SW 1271 (cell line): ENCODE measurements at places on chromosomes 1 and 21.

DNA sequence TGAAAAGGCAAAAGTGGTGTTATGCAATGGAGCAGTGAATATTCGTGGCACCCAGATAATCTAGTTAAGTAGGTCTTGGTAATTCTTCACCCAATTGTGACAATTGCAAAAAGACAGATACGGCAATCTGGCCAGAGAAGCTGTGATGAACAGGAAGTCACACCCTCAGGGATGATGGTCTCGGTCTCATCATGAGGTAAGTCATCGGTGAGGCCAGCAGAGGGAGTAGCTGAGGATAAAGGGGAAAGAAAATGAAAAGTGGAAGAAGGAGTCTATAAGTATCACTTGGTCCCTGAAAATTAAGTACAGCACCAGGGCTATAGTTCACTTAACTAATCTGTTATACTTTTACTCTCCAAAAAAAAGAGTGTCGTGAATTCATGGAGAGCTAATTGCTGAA, 258.8 kb upstream of the NCAM2 start:
- no peak for DNase-seq

DNA sequence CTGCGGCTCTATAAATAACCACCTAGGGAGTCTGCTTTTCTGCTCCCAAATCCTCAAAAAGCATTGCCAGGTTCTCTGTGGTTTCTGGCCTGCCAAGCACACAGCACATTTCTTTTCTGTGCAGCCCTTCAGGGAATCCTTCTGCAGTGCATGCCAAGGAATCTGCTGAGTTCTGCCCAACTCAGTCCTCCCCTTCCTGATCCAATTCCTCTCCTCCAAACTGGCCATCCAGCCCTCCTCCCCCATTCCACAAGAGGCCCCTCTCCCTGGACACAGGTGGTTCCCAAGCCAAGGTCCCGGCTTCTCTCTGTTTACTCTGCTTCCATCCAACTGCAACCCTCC, 61.8 kb downstream of the HIVEP3 start:
- DNase-seq, result no peak

DNA sequence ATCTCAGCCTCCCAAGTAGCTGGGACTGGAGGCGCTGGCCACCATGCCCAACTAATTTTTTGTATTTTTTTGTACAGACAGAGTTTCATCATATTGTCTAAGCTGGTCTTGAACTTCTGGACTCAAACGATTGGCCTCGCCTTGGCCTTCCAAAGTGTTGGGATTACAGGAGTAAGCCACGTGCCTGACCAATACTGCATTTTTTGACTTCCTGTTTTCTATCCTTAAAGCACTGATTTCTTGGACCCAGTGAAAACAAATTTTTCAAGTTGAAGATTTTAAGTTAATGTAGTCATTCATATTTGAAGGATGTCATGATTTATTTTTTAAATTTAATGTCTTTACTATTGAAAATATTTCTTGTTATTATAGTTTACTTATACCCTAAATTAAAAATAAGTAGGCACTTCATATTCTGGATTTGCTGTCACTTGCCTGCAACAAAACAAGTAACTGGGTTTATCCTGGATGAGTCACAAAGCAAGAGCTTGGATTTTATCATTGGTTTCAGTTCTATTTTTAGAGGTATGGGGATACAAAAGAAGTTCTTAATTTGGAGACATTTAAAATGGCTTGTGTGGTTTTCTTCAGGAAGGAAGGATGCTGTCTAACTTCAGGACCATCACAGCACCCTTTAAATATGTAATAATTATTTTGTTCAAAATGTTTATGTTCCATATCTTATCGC, 2.2 kb upstream of the VPS45 start:
- DNase-seq, result no peak

GRCh38 chr1:227945891-227946623, 1.7 kb downstream of the WNT9A start:
- DNase-seq, result no peak

DNA sequence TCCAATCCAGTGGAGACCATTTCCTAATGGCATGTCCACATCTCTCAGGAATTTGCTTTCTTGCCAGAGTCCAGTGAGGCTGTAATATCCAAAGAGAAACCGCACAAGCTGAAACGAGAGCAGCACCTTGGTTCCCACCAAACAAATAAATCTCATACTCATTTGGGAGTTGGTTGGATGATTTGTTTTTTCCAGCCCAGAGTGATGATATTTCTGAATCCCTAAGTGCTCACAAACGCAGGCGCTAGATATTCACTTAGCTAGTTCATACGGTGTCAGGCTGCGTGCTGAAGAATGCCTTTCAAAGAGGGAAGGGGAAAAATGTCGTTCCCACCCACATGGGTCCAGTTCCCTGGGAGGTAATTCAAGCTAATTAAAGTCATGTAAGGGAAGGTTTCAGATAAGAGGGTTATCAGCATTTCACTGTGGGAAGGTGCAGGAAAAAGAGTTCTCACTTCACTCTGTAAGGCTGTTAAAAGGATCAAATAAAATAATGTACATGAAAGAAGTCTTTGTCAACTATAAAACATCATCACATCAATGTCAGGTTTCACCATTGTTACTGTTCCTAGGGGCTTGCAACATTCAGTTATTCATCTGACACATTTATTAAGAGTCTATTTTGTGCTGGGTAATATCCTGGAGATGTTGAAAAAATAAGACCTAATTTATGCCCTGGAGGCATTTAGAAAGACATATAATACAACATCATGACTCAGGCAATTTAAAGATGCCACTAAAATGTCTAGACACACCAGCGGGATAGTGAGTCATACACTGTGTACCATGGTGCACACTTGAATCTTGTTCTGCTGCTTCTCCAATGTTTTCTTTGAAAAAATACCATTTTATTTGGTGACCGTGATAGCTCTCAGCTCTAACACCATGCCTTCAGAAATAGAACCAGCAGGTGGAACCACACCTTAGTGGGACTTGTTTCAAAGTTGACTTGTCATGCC, 19.3 kb downstream of the DPT start:
- no peak for DNase-seq

DNA sequence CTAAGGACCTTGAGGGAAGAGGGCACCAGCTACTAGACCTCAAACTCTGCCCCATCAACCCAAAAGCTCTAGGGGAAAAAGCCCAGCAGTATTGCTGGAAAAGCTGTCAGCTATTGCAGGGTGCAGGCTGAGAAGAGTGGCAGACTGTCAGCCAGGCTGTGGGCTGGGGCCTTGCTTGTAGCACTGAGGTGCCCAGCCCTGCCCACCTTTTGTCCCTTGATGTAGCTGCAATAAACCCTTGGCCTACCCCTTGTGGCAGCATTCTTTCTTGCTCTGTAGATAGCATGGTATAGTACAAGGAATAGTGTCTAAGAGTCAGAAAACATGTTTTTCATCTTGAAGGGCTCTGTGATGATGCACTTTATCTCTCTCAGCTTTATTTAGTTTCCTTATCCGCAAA, 39.4 kb downstream of the CDC14A start:
- DNase-seq, result no peak

DNA sequence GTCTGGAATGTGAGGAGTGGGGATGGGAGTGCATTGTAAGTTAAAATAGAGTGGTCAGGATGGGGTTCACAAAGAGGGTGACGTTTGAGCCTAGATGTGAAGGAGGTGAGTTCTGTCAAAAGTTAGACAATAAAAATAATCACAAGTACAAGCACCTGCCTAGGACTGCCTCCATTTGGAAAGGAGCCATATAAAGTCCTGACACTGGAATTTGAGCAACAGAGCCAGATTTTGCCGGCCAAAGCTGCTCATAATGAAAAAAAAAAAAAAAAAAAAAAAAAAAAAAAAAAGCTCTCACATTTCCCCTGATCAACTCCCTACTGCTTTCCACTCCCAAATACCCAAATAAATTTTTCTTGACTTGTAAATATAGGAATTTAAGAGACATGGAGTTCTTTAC, 4.1 kb downstream of the PALMD start:
- DNase-seq, result no peak

GRCh38 chr1:113978863-113979702, at the start of gene OLFML3:
OLFML3 (plus strand) TSS chr1:113979474; CDS start chr1:113979517, 43 bp downstream.
- peak; percentile 45 for DNase-seq

- no peak for DNase-seq
These were observed 22.7 kb upstream of the CD55 start for GRCh38 chr1:207298636-207299398.

DNA sequence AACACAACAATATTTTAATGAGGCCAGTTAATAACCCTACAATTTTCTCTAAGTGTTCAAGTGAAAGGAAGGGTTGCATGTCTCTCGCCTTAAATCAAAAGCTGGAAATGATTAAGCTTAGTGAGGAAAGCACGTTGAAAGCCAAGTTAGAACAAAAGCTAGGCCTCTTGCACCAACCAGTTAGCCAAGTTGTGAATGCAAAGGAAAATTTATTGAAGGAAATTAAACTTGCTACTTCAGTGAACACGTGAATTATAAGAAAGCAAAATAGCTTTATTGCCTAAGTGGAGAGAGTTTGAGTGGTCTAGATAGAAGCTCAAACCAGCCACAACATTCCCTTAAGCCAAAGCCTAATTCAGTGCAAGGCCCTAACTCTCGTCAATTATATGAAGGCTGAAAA, 135.6 kb downstream of the DUSP10 start:
- no peak for DNase-seq

DNA sequence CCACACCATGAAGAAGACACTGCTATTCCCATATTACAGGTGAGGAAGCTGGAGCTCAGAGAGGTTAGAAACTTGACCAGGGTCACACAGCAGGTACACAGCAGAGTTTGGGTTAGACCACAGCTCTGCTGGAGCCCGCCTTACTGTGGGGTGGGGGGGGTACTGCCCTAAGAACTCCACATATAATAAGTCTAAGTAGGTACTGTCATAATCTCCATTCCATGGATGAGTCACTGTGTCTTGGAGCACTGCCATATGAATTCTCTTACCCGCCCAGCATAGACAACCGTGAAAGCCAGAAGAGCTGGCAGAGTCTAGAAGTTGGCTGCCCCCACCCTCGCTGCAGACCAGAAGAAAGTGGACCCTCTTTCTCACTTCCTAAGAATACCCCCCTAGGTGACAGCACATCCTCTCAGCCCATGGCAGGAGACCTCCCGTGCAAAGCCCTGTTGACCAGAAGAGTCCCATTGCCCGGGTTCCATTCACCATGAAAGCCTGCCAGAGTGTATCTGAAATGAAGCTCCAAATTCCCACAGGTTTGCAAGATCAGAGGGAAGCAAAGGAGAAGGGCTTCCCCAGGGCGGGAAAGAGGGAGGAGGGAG, 5.2 kb upstream of the PLA2G2D start:
- DNase-seq, result no peak

DNA sequence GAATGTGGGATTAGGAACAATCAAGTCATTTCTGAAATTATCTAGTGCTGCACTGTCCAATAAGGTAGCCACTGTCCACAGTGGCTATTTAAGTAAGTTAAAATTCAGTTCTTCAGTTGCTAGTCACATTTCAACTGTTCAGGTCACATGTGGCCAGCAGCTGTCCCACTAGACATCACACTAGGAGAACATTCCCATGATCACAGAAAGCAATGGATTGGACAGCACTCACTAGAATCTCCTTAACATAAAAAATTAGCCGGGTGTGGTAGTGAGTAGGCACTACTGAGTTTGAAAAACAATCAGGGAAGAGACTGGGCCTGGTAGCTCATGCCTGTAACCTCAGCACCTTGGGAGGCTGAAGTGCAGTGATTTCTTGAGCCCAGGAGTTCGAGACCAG, 33.6 kb downstream of the NUP133 start:
- no peak for DNase-seq

- DNase-seq, result no peak
These were observed 82.2 kb downstream of the FBXO2 start for GRCh38 chr1:11571906-11572616.

DNA sequence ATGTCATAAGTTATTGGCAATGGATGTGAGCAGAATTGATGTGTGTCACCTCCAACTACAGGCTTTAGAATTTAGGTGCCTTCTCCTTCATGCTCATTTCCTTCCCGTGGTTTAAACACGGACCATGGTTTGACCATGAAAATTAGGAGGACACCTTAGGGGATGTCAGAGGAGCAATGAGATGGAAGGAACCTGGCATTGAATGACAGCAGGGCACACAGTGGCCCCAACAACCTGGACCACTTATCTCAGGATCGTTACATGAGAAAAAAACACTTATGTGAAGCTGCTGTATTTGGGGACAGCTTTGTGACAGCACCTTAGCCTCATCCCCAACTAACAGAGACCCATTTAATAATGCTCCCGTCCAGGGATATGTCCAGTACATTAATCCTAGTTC, 70.8 kb downstream of the SLC9A1 start:
- no peak for DNase-seq

DNA sequence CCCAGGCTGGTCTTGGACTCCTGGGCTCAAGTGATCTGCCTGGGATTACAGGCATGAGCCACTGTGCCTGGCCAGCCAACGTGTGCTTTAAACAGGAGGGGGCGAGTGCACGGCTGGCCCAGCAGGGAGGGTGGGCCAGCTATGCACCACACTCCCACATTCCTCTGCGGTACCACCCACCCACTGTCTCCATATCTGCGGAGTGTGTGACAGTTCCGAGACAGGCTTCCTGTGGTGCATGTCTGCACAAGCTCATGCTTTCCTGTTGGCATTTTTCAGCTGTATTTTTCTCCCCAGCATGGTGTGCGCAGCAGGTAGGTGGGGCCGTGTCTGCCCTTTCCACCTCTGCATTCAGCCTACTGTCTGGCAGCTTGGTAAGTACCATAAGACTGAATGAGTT, 183.3 kb downstream of the AJAP1 start:
- no peak for DNase-seq

DNA sequence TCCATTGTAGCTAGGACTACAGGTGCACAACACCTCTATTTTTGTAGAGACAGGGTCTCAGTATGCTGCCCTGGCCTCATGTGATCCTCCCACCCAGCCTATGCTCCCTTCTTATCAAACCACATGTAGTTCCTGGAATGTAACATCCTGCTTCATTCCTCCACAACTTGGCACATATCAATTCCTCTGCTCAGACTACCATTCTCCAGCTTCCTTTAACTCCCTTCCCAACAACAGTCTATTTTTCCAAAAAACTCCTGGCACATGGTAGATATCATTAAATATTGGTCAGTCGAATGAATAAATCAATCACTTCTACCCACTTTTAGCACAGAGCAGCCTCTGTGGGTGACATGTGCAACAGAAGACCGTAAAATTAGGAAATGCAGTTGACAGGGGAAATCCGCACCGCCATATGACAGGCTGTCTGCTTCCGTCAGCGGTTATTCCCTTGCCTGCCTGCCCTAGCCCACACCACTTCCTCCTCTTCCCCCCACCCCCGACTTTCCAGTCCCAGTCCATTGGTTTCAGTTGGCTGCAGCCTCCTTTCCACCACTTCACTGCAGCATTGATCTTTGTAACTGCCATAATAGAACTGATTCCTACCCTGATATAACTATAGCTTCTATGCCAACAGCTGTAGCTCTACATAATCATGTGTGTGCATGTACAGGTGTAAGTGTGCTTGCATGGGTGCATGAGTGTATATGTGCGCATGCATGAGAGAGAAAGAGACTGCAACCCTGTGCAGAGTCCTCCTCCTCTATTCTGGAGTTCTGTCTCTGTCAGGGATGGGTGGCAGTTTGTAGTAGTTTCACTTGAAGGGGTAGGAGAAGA, 6.8 kb upstream of the AKR1A1 start:
- DNase-seq, result no peak

DNA sequence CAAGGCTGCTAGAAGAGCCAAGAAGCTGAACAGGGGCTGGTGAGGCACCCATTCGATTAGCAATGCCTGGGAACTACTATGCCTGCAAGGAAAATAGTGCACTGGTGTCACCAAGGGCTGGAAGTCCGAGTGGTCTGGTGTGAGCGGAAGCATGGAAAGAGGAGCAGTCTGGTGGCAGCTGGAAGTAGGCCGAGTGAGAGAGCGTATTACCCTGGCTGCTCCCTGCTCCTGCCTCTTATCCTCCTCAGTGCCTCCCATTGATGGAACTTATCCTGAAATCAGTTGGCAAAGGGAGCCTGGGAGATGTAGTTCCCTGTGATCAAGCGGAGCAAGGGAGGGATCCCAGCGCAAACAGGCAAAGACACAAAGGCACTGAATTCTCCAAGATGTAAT, 9.6 kb downstream of the SMAP2 start:
- DNase-seq, result no peak
